ENCODE measurements at places on chromosomes 12 and 14.

DNA sequence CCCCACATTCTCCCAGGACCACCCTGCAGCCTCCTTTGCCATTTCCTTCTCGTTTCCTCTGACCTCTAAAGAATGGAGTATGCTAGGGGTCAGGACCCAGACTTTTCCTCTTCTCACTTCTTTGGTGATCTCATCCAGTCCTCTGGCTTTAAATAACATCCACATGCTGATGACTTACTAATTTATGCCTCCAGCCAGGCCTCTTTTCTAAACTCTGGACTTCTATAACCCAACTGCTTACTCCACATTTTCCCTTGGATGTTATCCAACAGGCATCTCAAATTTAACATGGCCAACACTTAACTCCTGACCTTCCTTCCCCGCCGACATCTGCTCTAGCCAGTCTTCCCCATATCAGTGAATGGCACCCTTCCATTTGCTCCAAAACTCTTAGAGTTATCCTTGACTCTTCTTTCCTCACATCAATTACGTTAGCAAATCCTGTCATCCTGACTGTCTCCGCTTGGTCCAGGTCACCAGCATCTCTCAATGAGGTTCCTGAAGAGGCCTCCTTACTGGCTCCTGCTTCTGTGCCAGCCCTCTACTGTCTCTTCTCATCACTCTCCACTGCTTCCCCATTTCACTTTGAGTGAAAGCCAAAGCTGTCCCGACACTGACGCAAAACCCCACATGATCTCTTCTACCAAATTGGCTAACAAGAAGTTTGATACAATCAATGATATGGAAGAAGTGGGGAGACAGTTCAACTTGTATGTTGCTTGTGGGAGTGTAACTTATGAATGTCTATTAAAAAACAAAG lies 42.7 kb downstream of the TMBIM6 start:
- no peak for DNase-seq

GRCh38 chr12:68487721-68488309 lies 122.9 kb upstream of the RAP1B start:
- DNase-seq, result no peak

GRCh38 chr12:97487470-97487869 lies 24.9 kb downstream of the RMST start:
- DNase-seq, result no peak

DNA sequence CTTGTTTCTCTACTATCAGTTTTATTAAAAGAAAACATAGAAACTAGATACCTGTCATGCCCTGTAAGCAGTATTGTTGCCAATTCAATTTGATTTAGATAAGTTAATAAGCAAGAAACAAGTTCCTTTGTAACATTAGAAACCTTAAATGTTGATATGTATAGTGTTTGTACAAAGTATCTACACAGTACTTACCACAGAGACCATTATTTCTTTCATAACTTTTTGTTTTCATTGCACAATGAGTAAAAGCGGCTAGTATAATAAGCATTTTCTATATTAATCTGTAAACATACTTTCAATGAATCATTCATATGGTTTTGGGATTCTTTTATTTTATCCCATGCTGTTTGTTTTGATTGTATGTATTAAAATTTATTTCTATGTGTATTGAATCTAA lies 305.1 kb downstream of the TTC6 start:
- no peak for DNase-seq

- DNase-seq, result peak; percentile 25
Measured at GRCh38 chr12:98439981-98440581, 75.3 kb upstream of the TMPO start.

GRCh38 chr12:18146363-18146762 lies 56.4 kb upstream of the RERGL start:
- DNase-seq, result no peak

DNA sequence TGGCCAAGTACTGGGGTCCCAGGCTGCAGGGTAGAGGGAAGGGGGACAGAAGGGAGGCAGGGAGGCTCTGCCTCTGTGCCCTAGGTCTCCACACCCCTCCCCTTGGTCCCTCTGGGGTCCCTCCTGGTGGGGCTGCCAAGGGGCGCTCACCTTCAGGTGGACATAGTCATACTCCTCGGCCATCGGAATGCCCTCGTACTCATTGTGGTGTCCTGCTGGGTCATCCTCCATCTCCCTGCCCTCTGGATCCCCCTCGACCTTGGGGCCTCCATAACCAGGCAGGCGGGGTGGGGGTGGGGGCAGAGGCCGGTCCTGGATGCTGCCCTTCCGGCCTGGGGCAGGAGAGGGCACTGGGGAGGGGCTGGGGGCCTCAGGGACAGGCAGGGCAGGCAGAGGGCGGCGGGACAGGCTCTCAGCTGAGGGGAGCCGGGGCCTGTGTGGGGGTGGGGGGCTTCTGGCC lies 5.8 kb downstream of the EFS start:
- DNase-seq, result no peak

DNA sequence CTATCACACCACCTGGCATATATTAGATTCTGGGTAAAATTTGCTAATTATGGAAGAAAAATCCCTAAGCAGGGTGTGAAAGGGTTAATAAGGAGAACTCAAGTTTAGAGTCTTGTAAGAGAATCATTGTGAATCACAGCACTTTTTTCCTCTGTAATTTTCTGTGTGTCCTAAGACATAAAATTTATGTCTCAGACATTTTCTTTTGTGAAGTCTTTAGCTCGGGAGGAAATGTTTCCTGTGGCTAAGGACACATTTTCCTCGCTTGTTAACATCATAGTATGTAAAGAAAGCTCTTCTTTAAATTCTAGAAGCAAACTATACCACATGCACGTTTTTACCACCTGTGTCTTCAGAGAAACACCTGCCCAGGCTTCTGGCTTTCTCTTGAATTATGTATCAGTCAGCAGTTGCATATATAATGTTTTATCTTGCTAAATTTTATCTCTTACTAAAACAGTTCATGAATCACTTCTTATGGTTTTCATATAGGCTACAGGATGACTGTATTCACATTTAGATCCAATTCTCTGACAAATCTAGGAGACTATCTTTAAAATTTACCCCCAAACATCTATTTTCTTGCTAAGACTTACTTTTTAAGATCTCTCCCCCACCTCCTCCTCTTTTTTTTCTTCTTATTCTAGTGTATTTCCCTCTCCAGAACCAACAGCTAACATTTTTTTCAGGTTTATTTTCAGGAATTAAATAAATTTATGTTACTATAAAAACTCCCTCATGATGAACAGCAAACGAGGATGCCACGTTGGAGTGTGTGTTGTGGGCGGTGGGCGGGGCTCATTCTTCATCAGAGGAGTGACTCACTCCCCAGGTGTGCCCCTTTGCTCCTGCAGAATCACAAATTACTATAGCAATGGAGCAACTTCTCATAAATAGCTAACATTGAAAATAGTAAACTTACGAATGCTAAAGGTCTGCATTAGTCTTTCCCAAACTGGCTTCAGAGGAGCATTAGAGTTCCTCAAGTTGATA lies 11.6 kb upstream of the CSRP2 start:
- no peak for DNase-seq

GRCh38 chr12:29858270-29858786 lies 74.6 kb upstream of the TMTC1 start:
- no peak for DNase-seq

GRCh38 chr12:94152292-94153078 lies 4.1 kb downstream of the PLXNC1 start:
- no peak for DNase-seq

GRCh38 chr12:7375145-7375543 lies 68.8 kb downstream of the CD163L1 start:
- no peak for DNase-seq

- no peak for DNase-seq
Measured at GRCh38 chr12:61272441-61272840, 987.8 kb upstream of the USP15 start.

- no peak for DNase-seq
Measured at GRCh38 chr12:131693149-131693548, 17.7 kb upstream of the SFSWAP start.

DNA sequence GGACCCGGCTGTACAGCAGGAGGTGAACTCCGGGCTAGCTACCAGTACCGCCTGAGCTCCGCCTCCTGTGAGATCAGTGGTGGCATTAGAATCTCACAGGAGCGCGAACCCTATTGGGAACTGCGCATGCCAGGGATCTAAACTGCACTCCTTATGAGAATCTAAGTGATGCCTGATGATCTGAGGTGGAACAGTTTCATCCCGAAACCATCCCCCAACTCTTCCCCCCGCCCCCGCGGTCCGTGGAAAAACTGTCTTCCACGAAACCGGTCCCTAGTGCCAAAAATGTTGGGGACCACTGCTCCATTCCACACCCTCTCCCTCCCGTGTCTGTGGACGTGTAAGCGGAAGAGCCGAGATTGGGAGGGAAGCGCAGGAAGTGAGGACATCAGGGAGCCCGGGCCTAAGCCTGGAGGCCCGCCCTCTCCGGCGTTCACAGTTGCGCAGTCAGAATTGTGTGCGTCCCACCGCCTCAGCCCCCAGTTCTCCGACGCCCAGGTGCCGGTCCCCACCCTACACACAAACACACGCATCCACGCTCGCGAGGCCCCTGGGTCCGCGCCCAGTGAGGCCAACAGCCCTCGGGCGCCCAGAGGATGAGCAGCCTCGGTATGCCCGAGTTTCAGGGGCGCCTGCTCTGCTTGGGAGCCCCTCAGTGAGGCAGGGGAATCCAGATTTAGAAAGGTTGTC lies 1.8 kb upstream of the RNASE4 start:
- DNase-seq, result peak; percentile 87

GRCh38 chr12:13165617-13166041 lies 30.9 kb upstream of the EMP1 start:
- peak; percentile 56 for DNase-seq

GRCh38 chr12:75275702-75276101 lies 54.4 kb downstream of the CAPS2 start:
- DNase-seq, result no peak

DNA sequence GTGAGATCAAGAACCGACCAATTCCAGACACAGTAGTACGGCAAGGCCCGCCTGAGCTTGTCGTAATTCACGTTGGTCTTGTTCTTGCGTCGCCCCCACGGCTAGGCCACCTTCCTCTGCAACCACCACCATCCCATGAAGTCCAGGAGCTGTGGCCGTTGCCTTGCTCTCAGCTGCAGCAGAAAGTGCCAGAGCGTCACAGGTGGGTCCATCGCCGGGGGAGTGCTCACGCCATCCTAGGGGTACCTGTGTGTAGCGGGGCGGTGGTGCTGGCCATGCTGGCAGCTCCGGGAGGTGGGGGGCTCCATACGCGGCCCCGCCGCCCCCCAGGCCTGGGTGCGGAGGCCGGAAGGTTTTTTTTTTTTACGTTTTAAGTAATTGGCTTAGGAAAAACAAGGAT lies 23.1 kb downstream of the TMEM121 start:
- no peak for DNase-seq

DNA sequence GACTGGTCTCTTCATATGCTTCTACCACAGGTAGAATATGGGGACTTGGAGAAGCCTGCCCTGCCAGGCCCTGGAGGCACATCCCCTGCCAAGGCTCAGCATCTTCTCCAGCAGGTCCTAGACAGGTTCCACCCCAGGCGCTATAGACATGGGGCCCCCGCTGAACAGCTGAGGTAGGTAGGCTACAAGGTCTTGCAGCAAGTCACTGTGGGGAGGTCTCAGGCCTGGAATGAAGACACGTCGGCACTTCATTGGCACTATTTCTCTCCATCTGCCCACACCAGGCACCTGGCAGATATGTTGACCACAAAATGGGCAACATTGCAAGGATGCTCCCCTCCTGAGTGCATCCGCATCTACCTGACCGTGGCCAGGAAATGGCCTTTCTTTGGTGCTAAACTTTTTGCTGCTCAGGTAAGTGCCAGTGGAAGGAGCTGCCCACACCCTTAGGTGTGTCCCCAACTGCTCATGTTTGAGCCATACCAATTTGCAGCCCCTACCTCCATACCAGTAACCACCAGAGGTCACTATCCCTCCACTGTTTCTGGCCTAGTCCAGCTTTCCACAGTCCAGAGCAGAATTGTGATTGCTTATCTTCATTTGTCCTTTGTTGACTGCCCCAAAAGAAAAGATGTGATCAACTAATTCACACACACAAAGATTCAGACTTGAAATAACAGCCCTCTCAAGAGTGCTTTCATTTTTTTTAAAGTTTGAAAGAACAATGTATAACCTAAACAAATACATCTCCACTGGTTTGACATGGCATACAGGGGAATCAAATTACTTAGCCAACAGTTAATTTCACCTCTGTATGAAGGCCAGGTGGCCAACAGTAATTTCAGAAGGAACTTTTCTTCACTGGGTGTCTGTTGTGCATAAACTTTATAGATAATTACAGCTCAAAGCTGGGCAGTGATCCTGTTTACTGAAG lies 16.1 kb downstream of the PIGH start:
- peak; percentile 51 for DNase-seq

GRCh38 chr14:75969126-75969525 lies 12.7 kb downstream of the TGFB3 start:
- DNase-seq, result no peak

- DNase-seq, result no peak
Measured at GRCh38 chr14:80005561-80005960, 205.7 kb downstream of the DIO2 start.

GRCh38 chr14:104801520-104802393 lies 856 bp downstream of the ZBTB42 start:
- DNase-seq, result no peak

DNA sequence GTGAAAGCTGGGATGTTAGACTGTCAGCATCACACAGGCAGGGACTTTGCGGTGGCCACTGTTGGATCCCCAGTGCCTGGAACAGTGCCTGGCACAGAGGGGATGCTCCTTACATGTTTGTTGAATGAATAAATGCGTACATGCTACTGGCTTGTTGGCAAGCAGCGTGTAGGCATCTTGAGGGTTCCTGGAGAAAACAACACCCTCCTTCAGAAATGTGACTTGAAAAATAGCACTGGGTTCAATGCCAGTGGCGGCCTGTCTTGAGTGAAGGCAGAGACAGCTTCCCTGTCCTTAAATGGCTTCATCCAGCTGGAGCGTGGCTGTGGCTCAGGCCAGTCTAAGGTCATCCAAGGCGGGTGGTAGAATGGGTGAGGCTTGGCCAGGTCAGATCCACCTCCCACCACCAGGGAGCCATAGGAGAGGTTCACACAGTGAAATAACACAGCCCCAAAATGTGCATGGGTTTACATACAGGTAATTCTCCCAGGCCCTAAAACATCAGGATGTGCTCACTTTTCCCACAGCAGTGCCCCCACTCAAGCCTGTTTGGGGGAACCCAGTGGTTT lies 171.4 kb downstream of the PHETA1 start:
- no peak for DNase-seq

DNA sequence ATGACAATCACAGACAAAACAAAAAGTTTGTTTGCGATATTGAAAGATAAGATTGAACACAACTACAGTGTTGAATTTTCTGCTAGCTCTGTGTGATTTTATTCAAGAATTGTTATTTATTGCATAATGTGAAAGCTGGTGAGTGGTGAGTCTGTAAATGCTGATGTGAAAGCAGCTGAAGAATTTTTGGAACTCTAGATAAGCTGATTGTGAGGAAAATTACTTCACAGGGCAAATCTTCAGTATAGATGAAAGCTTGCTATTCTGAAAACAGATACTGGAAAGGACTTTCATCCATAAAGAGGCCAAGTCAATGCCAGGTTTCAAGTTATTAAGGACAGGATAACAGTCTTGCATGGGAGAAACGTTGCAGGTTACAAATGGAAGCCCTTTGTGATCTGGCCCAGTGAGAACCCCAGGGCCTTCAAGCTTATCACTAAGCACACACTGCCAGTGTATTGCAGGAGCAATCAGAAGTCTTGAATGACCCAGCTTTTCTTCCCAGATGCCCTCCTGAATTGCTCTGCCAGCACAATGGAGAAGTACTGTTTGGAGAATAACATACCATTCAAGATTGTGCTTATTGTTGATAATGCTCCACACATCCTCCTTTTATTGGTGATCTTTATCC lies 153.7 kb downstream of the PCNX1 start:
- no peak for DNase-seq

All from CD4-positive, alpha-beta T cell treated with Interleukin-12 subunit alpha and Interleukin-12 subunit beta, for 1 hour (primary cell).